ENCODE measurements at places on chromosomes 1 and 21. TPM values are rescaled to one million over a fixed set of nuclear protein-coding genes. Genes with fewer than 3 reads are reported as not detected.

Gene HTR6
- 0.47 TPM for total RNA-seq

Gene BEND5
- total RNA-seq, result 12.0 TPM

Gene LCE6A
- total RNA-seq, result not detected

Gene SERPINC1
- not detected for total RNA-seq

Gene NKAIN1
- 1.1 TPM for total RNA-seq

Gene TTC22
- 6.8 TPM for total RNA-seq

Gene AKNAD1
- total RNA-seq, result not detected

Gene LCE1E
- not detected for total RNA-seq

All from metanephros (tissue), 2 donors.